ENCODE measurements at places on chromosomes 5 and 9.

DNA sequence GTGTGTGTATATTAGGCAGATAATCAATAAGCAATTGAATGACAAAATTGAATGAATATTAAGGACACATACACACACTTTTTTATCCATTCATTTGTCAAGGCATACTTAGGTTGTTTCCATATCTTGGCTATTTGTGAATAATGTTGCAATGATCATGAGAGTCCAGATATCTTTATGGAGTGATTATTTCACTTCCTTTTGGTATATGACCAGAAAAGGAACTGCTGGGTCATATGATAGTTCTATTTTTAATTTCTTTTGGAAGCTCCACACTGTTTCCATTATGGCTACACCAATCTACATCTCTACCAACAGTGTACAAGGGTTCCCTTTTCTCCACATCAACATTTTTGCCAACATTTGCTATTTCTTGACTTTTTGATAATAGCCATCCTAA is 137.7 kb upstream of the PAPPA start:
- no peak for DNase-seq

DNA sequence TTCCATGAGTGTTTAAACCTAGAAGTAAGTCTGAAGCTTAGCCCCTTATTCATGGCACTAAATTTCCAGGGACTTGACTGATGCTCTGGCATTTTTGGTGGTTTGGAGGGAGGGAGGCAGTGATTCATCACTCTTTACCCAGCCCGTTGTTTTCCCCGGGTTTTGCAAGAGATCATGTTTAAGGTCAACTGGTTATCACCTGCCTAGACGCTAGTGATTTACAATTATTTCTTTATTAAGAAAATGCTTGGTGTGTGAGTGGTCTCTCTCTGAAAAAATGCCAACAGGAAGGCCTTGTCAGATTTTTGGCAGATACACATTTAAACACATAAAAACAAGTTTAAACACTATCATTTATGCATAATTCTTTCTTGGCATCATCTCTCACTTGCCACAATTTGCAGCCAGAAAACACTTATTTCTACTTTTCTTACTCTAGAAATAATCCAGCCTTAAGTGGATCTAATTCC is 737.9 kb upstream of the ZNF608 start:
- DNase-seq = no peak

DNA sequence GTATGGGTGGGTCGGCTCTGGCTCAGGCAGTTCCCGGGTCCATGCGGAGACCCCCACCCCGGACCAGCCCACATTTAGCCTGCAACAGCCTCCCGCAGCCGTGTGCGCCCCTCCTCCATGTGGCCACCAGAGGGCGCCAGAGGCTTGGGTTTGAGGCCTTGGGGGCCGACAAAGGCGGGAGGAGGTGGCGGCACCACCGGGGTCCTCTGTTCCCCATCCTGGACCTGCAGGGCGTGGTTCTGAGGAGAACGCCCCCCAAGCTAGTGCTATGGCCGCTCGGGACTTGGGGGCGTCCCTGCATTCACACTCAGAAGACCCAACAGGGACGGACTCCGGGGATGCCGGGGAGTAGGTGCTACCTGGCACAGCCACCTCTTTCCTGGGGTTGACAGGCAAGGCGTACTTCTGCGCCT is 16.5 kb downstream of the ASS1 start:
- peak; percentile 33 for DNase-seq

DNA sequence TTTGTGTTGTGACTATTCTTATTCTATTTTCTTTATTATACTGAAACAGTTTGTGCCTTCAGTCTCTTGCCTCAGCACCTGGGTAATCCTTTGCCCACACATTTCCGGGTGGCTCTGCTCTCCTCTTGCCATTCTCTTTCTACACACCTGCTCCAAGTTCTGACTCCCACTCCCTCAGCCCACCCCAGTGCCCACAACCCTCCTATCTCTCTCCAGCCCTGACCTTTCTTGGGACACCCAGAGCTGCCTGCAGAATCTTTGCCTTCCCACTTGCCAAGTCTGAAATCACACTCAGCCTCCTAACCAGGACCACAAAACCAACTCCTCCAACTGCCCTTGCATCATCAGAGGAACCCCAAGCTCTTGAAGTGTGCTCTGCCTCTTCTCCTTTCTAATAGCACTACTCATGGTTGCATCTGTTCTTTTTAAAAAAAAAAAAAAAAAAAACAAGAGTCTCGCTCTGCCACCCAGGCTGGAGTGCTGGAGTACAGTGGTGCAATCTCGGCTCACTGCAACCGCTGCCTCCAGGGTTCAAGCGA is 4.1 kb downstream of the SWI5 start:
- no peak for DNase-seq

DNA sequence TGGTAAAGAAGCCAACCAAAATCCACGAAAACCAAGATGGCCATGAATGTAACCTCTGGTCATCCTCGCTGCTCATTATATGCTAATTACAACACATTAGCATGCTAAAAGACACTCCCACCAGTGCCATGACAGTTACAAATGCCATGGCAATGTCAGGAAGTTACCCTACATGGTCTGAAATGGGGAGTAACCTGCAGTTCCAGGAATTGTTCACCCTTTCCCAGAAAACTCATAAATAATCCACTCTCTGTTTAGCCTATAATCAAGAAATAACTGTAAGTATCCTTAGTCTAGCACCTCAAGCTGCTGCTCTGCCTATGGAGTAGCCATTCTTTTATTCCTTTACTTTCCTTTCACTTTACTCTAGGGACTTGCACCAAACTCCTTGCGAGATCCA is 160.6 kb downstream of the EFNA5 start:
- no peak for DNase-seq

GRCh38 chr9:93552923-93553322 is 23.5 kb upstream of the PHF2 start:
- no peak for DNase-seq

GRCh38 chr5:138649775-138650174 is 74.6 kb upstream of the HSPA9 start:
- no peak for DNase-seq

DNA sequence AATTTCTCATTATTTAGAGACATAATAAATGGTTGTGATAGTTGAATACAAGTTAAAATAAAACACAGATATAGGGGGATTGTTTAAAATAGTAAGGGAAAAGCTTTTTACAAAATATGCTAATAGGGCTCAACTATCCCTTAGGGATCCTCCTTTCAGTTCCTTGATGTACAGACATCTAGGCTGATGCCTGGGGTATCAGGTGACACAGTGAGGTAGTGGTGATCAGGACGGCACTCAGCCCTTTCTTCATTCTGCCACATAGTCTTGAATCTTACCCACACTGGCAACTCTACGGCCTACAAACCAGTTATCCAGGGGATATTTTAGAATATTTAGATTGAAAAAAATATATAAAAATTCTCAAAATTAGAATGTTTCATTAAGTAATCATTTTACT is 12.5 kb upstream of the SLC35D2 start:
- no peak for DNase-seq

DNA sequence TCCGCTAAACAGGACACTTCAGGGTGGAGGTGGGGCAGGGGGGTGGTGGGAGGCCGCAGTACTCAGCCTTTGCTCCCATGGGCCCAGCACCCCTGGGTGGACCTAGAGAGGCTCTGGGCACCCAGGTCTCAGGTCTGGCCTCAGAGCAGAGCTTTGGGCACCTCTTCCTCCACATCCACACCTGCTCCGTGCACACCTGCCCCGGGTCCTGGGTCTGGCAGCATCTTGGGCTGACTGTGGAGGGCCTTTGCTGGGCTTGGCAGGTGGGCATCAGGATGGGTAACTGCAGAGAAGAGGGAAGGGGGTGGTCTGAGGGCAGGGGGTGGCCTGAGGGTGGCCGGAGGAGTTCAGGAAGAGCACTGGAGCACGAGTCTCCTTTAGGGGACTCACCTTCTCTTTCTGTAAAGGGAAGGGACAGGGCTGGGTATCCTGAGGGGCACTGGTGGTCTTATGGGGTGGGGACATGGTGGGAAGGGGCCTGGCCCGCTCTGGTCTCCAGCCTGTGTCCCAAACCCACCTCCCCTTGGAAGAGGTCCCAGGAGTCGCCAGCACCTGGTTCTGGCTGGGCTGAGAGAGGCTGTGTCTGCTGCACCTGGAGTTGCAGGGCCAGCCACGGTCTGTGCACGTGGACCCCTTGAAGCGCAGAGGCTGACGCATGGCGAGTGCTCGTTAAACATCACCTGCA is 106.7 kb upstream of the IER5L start:
- DNase-seq = no peak

- DNase-seq = no peak
These were observed 1072.7 kb downstream of the NR2F1-AS1 start for GRCh38 chr5:92508271-92508670.

DNA sequence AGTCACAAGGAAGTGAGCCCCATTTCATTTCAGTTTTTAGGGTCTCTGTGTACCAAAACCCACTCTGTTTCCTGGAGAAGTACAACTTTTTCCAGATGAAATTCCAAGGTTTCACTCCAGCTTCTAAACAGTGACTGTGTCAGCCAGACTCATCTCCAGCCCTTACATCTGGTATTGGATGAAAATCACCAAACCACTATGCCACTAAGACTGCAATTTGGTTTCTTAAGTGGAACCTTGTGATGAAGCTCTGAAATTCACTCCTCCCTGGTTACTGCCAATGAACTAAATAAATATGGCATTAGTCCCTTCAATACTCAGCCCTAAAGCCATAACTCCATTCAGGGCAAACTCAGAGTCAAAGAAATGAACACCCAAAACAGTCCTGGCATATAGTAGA is 211.2 kb upstream of the DAPK1 start:
- no peak for DNase-seq

DNA sequence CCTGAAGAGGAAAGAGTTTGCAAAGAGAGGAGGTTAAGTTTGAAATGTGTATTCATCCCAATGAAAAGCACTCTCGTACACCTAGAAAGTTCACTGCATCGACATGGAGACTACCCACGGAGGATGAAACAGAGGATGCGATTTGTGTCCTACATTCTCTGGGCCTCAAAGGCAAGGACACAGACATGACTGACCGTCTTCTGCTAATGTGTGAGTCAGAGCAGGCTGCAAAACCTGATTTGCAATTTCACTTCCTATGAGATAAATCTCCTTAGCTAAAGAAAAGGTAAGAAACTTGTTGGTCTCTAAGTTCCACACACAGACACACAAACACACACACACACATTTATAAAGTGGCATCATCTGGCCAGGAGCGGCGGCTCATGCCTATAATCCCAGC is 98.6 kb downstream of the GNAQ start:
- DNase-seq = no peak

DNA sequence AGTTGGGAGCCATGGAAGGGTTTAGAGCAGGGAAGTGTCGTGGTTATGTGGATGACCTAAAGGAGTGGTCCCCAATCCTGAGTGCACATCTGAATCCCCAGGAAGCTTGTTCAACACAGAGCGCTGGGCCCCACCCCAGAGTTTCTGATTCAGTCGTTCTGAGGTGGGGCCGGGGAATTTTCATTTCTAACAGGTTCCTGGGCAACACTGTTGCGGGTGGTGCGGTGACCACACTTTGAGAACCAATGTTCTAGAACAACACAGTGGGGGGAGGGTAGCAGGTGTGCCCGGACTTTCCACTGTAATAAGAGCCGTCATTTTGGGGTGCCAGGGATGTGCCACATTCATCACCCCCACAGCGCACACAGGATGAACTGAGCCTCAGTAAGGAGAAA is 39.3 kb downstream of the DUSP1 start:
- no peak for DNase-seq

GRCh38 chr9:27599870-27600238 is 26.6 kb upstream of the C9orf72 start:
- no peak for DNase-seq
